T47D (cell line): ENCODE measurements at places on chromosomes 12 and 14.

DNA sequence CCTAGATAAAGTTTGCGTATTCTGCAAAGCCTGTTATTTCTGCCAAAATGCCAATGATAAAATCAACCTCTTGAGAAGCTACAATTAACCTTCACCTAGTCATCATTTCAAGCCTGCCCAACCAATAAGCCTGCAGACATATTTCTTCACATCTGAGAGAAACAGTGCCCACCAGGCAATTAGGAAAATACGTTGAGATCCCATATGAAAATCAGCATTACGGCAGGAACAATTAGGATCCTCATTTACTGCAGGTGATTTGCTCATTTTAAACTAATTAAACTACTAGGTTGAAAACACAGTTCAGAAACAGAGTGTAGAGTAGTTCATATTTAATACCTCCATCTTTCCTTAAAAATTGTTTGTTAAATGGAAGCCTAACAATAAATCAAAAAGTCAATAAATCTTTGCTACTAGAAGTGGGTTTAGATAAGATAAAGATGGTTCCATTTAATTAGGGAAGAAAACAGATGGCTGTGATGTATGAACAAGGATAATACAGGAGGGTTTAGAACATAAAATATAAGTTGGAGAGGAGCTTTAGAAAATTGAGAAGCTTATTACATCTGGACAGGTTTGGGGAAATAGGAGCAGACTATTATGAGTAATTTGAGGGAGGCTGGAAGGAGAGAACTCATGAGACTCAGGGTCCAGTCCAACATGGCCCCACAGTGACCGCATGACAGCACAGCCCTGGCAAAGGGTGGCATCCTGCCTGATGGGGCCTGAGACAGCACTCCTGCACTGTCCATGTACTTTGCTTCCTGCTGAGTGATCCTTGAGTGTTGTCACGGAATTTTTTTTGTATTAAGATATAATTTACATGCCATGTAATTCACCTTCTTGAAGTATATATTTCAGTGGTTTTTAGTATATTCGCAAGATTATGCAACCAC, 26.9 kb upstream of the PYGL start:
- DNase-seq, result no peak

- no peak for DNase-seq
These were observed 29.9 kb downstream of the HSPB8 start for GRCh38 chr12:119208626-119209061.

GRCh38 chr12:12734054-12734453, 16.9 kb downstream of the CDKN1B start:
- DNase-seq, result no peak

- DNase-seq, result peak; percentile 89
These were observed at the start of gene BCL2L2 for GRCh38 chr14:23306412-23307145. Gene BCL2L2 (plus strand): TSS chr14:23306833. CDS start chr14:23307768, 935 bp downstream.

GRCh38 chr14:93676416-93676958, 111.8 kb downstream of the PRIMA1 start:
- no peak for DNase-seq

- no peak for DNase-seq
These were observed 1349.1 kb downstream of the TMEM121 start for GRCh38 chr14:106875503-106875902.
